ENCODE measurements at places on chromosomes 6 and 20.

DNA sequence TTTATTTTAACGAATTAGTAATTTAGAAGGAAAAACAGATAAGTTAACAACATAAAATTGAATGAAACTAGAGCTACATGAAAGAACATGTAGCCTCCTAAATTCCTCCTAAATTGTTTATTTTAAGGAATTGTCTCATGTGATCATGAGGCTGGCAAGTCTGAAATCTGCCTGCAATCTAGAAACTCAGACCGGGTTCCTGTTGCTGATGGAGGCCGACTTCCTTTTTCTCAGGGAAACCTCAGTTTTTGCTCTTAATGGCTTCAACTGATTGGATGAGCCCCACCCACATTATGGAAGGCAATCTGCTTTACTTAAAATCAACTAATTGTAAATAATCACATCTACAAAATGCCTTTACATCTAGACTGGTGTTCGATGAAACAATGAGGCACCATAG, 267.6 kb upstream of the PRND start:
- no peak for DNase-seq

DNA sequence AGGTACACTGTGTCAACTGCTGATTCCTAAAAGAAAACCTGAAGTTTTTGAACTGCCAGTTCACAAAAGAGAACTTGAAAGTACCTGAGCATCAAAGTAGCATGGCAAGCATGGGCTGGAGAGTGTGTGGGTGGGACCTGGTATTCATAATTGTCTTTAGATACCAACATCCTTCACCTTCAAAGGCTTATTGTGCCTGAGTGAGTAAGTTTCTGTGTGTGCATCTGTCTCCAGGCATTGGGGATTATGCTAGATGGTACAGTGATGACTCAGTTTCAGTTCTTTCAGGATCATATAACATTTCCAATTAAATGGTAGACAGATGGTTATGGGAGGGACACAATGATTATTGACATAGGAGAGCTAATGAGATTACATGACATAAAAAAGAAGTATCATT, 238.5 kb downstream of the ZFAND3 start:
- DNase-seq, result no peak

DNA sequence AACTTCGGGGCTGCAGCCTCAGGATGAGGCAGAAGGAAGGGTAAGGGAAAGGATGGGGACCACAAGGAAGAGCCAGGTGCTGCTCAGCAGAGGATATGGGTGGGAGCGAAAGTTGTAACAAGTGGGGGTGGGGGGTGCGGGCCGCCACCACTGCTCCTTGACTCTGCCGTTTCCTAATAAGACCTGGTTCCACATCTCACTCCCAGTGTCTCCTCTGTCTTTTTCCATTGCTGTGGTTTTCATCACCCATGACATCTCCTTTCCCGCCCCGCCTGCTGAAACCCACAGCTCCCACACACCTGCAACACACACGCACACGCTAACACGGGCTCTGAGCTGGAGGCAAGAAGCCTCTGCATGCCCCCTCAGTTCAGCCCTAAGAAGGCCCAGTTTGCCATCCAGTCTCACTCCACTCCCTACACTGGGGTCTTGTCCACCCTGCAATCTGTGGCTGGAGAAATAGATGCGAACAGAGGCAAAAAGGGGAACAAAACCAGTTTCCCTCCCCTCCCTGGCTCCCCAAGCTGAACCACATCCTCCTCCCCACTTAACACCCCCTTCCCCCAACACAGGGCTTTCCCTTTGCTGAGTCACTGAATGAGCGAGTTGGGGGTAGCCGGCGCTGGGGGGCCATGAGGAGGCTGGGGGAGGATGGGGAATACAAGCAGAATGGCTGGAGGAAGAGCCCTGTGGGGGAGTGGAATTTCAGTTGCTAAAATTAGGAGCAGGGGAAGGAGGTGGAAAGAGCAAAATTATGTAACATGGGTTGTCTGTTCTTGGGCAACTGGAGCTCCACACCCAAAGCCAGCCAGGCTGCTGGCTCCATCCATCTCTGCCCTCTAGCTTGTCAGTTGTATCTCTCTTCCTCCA, 11.5 kb downstream of the NFKBIL1 start:
- DNase-seq, result no peak

- DNase-seq, result no peak
These were observed 289.6 kb downstream of the RFPL4B start for GRCh38 chr6:112636650-112637262.

GRCh38 chr6:108566406-108566805, 5.7 kb downstream of the FOXO3 start:
- no peak for DNase-seq

- DNase-seq, result no peak
These were observed 111.3 kb upstream of the LGSN start for GRCh38 chr6:63430985-63431519.

DNA sequence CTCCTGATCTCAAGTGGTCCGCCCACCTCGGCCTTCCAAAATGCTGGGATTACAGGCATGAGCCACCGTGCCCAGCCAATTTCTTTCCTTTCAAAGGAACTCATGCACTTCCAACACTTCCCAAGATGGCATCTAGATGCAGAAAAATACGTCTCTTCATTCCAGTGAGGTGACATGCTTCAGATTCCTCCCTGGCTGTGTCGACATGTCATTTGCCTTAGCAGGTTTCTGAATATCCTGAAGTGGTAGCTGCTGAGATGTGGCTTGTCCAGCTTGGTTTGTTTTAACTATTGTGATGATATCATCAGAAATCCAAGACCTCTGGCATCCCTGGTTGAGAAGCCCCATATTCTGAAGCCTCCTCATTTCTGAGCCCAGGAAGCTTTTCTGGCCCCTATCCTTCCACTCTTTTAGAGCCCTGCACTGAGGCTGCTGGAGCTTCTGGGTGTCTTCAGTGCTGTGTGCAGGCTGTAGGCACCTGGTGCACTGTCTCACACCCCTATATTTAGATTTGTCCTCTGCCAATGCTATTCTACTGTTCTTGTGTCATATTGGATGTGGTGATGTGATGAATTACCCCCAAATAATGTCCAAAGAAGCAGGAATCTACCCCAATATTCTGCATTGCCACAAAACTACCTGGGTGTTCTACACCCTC, 73.3 kb upstream of the E2F3 start:
- DNase-seq, result no peak

GRCh38 chr6:169989594-169989993, 238.2 kb downstream of the ERMARD start:
- no peak for DNase-seq

DNA sequence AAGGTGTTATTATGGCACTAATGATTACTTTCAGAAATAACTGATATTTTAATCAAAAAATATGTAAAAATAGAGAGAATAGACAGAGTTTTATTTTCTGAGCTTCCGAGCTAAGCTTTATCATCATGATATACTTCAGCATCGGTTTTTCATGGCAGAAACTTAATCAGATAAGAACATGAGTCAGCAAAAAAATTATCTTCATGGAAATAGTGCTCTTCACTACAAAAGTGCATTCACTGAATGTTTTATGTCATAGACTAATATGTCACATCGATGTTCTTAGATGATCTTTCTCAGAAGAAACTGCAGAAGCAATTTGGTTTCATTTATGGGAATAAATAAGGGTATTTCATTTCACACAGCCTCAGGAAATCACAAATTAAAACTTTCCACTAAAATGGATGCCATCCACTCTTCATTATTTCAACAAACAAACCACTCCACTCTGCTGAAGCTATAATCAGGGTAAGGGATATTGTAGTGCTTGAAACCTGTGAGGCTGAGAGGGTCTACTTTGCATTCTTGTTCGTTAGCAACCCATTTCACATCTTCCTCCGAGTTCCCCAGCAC, 10.2 kb upstream of the MAP3K7 start:
- DNase-seq, result no peak

DNA sequence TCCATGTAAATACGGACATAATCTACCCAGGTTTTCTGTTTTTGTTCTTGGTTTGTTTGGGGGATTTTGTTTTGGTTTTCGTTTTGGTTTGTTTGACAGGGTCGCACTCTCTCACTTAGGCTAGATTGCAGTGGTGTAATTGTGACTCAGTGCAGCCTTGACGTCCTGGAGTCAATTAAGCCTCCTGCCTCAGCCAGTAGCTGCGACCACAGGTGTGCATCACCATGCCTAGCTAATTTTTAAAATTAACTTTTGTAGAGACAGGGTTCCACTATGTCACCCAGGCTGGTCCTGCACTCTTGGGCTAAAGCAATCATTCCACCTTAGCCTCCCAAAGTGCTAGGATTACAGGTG, 37.8 kb upstream of the EYA4 start:
- no peak for DNase-seq

DNA sequence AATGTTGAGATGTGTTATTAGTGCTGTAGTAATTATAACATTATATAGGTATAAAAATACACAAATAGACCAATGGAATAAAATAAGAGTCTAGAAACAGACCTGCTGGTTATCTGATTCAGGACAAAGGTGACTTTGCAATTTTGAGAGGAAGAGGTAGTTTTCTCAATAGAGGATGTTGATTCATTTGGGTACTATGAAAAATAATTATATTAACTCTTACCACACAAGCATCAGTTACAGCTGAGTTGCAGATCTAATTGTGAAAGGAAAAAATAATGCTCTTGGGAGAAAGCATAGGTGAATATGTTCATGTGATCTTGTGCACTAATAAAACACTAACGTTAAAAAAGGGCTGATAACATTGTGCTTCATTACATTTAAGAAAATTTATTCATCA, 103.0 kb downstream of the BCKDHB start:
- no peak for DNase-seq

All from NCI-H1930 (cell line).